ENCODE measurements at places on chromosomes 7 and 10.

- no peak for DNase-seq
These were observed 187.2 kb downstream of the PPP1R3A start for GRCh38 chr7:113731571-113731970.

DNA sequence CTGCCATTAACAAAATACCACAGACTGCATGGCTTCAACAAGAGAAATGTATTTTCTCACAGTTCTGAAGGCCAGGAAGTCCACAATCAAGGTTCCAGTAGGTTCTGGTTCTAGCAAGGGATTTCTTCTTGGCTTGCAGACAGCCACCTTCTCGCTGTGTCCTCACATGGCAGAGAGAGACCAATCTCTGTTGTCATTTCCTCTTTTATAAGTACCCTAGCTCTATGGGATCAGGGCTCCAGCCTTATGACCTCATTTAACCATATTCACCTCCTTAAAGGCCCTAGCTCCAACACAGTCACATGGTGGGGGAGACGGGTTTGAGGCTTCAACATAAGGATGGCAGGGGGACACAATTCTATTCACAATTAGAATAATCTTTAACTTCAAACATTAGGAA is 23.6 kb downstream of the ABI1 start:
- no peak for DNase-seq

DNA sequence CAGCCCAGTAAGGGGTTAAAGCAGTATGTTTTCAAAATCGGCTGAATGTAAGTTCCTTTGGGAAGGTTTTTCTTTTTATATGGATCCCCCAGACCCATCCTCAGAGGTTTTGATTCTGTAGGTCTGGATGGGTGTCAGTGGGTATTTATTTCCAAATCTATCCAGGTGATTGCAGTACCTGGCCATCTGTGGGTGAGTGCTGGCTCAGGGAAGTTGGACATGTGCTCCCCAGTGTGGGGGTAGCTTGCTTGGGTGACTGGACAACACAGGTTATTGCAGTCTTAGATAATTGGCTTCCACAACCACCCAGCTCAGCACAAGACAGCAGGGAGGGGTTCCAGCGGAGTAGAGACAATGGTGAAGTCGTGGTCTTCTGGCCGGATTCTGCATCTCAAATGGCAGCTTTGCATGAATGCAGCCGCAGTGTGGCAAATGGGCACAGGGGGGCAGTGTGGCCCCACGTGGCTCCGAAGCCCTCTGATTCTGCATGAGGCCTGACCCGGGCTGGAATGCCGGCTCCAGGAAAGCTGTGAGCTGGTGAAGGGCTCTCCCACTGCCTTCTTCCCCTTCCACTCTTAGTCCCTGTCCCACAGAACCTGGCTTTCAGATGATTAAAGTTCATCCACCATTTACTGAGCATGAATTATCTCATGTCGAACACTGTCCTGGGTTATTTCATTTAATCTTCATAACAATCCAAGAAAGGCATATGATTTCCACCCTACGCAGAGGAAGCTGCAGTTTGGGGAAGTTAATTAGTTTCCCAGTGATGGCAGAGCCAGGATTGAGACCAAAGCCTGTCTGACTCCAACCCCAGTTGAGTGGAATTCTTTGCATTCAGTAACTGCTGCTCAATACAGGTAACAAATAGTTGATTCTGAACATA is 64.5 kb upstream of the SYPL1 start:
- peak; percentile 65 for DNase-seq

- DNase-seq, result no peak
These were observed 585.9 kb upstream of the GHITM start for GRCh38 chr10:83553366-83553765.

DNA sequence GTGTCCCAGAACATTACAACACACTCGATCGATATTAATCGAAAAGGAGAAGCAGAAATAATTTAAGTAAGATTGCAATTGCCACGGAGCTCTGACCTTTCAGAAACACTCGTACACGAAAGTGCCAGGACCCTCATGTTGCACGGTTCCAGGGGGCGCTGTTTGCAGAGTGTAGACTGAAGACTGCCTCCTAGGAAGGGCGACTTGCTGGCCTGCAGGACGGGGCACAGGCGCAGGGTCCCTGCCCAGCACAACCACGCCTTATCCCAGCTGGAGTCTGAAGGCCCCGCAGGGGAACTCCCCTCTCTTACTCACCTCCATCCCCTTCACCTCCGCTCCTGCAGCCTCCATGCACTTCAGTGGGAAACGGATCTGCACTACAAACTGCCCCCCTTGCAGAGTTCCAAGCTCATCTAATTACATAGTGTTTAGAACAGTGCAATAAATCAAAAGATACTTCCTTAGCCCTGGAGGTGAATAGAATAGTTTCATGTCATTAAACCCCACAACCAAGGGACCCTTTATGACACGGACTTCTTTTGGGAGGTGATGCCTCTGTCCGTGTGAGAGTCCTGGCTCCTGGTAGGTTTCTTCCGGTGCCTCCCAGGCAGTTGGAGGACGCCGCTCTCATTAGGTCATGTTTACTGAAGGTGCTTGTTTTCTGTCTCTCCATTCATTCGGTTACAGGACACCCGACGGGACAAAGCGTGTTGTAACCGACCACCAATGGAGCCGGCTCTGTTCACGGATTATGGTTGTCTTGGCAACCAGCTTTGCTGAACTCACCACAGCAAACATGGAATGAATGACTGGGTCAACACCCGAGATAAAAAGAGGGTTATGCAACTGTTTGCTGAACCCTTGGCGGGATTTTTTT is 262.2 kb downstream of the BAMBI start:
- no peak for DNase-seq

- DNase-seq, result no peak
These were observed 806.6 kb downstream of the NXPH1 start for GRCh38 chr7:9240001-9240400.
